ENCODE measurements at places on chromosomes 12 and 14.
A peak's percentile ranks its signal among the peaks of the same experiment; 100 is the strongest.

GRCh38 chr14:71538938-71539649 is 393.1 kb upstream of the RGS6 start:
- no peak for DNase-seq

- no peak for DNase-seq
Observed at GRCh38 chr12:113777751-113778150, 188.4 kb downstream of the RBM19 start.

- DNase-seq: no peak
Observed at GRCh38 chr14:73937012-73937411, 12.9 kb downstream of the FAM161B start.

GRCh38 chr12:15982471-15982870 is 71.3 kb downstream of the DERA start:
- DNase-seq: no peak

DNA sequence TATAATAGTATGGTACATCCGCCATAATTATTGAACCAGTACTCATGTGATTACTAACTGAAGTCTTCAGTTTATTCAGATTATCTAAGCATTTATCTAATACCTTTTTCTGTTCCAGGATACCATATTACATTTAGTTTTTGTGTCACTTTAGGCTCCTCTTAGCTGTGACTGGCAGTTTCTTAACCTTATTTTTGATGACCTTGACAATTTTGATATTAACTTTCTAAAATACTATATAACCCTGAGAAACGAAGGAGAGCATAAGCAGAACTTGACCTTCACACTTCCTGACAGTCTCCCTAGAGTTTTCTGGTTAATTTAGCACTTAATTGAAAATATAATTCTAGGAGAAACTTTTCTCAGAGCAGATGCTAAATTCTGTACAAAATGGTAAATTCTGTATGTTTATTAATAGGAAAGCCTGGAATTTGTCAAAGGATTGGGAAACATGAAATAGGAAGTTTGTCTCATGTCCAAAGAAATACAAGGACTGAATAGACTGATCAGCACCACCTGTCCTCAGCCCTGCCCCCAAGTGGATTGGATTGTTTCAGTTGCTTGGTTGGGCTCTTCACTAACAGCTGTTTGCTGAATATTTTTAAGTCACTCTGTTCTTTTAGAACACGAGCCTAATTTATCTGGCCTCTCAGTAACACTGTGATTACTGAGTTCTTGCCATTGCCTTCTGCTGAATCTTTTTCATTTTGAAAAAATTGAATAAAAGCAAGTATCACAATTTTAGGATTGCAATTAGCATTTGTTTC is 6.0 kb downstream of the BICDL1 start:
- no peak for DNase-seq

- DNase-seq: no peak
Observed at GRCh38 chr12:121822393-121823100, 18.7 kb downstream of the SETD1B start.

- no peak for DNase-seq
Observed at GRCh38 chr12:97481428-97481827, 18.8 kb downstream of the RMST start.

GRCh38 chr12:68378872-68379606 is 46.9 kb upstream of the MDM1 start:
- no peak for DNase-seq

GRCh38 chr14:49598189-49598484 is 603 bp upstream of the LRR1 start:
- DNase-seq: no peak

DNA sequence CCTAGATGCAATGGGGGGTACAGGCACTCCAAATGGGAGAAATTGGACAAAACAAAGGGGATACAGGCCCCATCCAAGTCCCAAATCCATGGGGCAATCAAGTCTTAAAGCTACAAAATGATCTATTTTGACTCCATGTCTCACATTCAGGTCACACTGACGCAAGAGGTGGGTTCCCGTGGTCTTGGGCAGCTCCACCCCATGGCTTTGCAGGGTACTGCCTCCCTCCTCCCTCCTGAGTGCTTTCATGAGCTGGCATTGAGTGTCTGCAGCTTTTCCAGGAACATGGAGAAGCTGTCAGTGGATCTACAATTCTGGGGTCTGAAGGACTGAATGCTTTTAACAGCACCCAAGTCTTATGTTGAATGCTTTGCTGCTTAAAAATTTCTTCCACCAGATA is 274.5 kb upstream of the LRIG3 start:
- DNase-seq: no peak

DNA sequence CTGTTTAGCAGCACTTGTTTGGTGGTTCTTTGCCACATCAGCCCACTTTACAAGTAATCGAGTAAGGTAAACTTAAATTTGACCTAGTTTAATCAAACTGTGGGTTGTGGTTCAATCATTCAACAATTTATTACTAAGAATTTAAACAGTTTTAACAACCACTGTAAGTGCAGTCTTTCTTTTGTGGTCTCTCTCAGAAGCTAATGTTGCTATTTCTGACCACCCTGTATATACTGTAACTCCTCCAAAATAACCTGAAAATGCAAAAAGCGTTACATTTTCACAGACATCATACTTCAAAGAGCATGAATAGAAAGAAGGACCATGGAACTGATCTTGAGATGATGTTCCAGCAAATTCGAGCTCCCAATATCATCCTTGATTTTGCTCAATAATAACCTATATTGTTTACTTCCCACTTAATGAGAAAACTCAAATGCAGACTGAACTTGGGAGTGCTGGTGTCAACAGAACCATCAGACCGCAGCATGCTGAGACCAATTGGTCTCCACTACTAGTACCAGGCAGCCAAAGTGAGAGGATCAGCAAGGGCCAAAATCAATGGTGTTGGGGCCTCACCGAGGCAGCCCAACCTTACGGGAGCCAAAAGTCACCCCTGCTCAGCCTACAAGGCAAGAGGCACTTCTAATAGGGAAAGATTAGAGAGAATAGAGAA is 22.1 kb downstream of the IFNG-AS1 start:
- DNase-seq: no peak

DNA sequence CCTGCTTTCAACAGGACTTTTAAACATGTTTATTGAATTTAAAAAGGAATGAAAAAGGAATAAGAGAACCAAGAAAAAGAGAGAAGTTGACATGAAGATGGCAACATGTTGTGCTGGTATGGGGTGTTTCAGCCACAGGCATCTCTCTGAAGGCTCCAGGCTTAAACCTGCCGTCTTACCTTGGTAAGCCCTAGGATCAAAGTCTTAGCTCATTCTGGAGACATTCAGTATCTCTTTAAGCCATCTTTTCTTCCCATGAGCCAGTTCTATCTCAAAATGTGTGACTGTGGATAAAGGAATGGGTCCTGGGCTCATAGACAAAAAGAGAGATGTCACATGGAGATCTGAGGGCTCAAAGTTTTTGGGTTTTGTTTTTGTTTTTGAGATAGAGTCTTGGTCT is 1.6 kb upstream of the TFCP2 start:
- no peak for DNase-seq

GRCh38 chr12:107864235-107864634 is 89.7 kb downstream of the ASCL4 start:
- DNase-seq: no peak

DNA sequence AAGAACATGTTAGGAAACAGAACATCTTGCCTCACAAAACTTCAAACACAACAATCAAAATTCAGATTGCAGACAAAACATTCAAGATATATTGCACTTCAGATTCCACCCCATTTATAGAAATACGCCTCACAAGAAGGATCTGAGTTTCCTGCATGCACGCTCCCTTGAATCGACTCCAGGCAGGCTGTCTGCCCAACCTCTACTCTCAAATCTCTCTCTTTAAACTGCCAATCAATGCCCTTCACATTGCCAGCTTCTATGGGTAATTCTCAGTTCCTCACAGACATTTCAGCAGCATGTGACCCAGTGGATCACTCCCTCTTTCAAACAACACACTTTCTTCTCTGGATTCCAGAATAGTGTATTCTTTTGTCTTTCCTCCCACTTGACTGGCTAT is 184.1 kb downstream of the PRKD1 start:
- DNase-seq: no peak

- no peak for DNase-seq
Observed at GRCh38 chr12:47400266-47400665, 305.6 kb downstream of the RPAP3 start.

GRCh38 chr12:23827353-23827752 is 122.1 kb downstream of the SOX5 start:
- no peak for DNase-seq

DNA sequence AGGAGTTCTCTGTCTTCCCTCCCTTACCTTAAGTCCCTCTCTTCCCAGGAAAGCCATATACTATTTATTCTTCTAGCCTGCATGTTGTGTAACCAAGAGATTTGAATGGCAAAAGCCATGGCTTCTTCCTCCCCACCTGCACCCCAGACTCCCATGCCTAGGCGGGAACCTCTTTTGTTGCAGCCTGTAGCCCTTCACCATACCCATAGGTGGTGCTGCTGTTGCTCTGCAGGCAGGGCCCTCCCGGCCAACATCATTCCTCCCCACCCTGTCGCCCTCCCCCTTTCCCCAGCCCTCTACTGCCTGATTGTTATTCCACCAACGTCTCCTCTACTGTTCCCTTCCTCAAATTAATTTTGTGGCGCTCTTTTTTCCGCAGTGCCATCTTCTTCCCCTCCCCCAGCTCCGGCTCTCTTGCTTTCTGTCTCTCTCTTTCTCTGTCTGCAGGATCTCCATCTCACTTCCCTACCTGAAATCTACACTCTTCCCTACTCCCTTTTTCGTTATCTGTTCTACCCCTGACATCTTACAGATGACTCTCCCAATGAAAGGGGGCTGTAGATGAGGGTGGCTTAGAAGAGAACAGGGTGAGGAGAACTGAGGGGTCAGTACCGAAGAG is 13.8 kb downstream of the NGDN start:
- DNase-seq: no peak

DNA sequence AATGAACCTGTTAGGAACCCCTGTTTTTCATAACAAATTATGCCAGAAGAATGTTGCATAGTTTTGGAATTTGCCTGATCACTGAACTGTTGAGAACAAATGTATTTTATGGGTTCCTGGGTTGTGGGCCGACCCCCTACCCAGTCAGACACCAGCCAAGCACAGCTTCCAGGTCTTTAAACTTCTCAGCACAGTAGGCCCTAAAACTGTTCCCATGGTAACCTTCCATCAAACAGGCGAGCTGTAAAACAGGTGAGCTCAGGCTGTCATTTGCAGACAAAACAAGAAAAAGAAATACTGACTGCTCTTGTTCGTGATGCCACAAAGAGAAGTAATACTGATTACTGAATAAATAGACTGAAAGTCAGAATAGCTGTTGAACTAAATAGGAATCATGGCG is 147.0 kb downstream of the PTPRO start:
- DNase-seq: no peak

GRCh38 chr12:83538361-83538965 is 851.8 kb downstream of the TMTC2 start:
- no peak for DNase-seq

GRCh38 chr12:48542300-48542928 is 17.0 kb downstream of the OR8S1 start:
- DNase-seq: peak; percentile 21

DNA sequence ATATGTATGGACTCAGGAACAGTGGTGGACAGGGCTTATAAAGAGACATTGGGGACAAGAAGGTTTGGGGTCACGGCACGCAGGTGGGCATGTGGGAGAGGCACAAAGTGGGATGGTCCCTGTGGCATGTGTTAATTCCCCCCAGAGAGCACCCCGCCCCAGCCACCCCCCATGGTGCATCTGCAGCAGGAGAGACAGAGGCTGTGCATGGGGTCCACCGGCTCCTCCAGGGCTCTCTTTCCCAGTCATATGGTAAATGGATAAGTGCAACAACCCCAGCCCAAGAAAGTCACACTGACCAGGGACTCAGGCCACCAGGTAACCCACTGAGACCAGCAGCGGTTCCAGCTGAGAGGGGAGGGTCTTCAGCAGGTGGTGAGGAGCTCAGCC is 242.1 kb downstream of the BCL11B start:
- DNase-seq: no peak

DNA sequence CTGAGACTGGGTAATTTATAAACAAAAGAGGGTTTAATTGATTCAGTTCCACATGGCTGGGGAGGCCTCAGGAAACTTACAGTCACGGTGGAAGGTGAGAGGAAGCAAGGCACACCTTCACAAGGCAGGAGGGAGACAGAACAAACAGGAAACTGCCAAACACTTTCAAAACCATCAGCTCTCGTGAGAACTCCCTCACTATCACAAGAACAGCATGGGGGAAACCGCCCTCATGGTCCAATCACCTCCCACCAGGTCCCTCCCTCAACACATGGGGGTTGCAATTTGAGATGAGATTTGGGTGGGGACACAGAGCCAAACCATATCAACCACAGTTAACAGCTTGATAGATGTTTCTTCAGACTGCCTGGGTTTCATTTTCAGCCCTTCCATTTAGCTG is 6.2 kb upstream of the GNPNAT1 start:
- DNase-seq: no peak

- DNase-seq: no peak
Observed at GRCh38 chr14:27253966-27254365, 656.1 kb upstream of the NOVA1 start.

GRCh38 chr12:57476993-57477709 is 2.5 kb downstream of the ARHGAP9 start:
- DNase-seq: no peak

DNA sequence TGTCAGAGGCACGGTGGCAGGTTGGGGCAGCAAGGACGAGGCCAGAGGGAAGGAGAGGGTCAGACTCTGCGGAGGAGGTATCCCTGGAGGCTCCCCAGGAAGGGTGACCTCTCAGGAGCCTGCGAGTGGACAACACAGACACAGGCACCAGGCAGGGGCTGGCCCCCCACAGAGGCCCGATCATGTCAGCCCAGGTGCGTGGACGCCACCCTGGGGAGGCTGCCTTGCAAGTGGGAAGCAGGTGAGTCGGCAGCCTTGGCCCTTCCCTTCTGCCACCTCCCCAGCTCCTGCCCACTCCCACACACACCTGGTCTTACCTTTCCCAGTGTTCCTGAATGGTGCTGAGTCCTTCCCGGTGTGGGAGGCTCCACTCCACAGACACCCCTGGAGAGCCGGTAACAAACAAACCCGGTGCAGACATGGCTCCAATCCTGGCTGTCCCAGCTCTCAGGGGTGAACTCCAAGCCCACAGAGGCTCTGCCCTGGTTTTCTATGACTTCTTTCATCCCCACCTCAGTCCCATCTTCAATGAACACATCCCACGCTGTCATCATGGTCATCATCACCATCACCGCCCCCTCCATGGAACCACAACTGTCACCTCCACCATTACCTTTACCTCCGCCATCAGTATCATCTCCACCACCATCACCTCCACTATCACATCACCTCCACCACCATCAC is 5.2 kb downstream of the ZBTB42 start:
- no peak for DNase-seq

- DNase-seq: peak; percentile 26
Observed at GRCh38 chr12:96241846-96242256, 47.7 kb downstream of the ELK3 start.

GRCh38 chr14:58637391-58638230 is at the start of gene DACT1:
Gene DACT1, plus strand, starts transcription at chr14:58637962. Its CDS starts 241 bp downstream, at chr14:58638203.
- peak; percentile 24 for DNase-seq

DNA sequence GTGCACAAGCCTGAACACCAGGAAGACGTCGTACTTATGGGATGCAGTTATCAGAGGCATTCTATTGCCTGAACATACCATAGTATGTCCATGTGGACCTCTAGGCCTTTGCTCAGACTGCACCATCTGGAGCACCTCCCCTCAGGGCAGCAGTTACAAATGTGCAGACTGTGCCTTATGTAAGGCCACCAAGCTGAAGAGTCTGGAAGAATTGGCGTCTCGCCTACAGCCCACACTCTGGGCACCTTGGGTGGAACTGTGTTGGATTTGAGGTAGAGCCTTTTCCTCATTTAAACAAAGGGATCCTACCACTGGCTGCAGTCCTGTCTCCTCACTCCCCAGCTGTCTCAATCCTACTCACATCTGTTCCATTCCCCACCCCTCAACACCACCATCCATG is 204.3 kb upstream of the FRMD6 start:
- DNase-seq: no peak

- DNase-seq: no peak
Observed at GRCh38 chr14:89906000-89906399, 48.5 kb downstream of the EFCAB11 start.
